ENCODE measurements at places on chromosomes 5 and 9.

GRCh38 chr9:84140535-84141101 is 160.0 kb downstream of the RMI1 start:
- DNase-seq, result no peak

DNA sequence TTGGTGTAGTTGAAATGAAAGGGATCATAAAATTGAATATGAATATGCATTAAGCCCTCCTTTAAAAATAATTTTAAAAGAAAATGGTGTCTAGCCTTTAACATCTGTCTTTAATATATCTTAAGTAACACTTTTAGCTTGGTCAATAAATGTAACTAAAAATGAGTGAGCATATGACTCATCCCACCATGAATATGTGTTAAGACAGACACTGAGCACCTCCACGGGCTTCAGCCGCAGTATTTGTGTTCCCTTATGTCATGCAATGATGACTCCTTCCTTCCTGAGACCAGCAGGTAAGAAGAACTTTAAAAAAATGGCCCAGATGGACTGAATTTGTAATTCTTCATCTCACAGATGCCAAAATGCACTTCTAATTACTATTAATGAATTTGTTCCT is 563.2 kb downstream of the NR2F1-AS1 start:
- DNase-seq, result no peak

DNA sequence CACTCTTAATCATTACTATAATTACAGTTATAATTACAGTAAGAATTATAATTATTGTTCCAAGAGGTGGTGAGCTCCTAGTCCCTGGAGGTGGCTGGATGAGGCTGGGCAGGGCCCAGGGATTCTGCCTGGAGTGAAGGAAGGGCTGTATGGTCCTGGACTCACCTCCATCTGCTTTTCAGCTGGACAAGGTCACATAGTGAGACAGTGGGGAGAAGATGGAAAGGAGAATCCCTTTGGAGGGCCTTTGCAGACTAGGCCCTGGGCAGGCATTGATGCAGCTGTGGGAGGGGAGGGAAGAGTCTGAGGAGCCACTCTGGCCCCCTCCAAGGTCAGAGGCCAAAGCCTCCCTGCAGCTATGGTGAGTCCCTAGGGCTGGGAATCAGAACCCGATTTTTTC is 125.4 kb downstream of the RGS3 start:
- no peak for DNase-seq

GRCh38 chr9:4073371-4073770 is 226.5 kb downstream of the GLIS3 start:
- peak; percentile 55 for DNase-seq

GRCh38 chr9:131503626-131504465 is 1.1 kb downstream of the POMT1 start:
- DNase-seq, result peak; percentile 44

GRCh38 chr5:177097016-177097985 is 10.6 kb downstream of the FGFR4 start:
- DNase-seq, result no peak

DNA sequence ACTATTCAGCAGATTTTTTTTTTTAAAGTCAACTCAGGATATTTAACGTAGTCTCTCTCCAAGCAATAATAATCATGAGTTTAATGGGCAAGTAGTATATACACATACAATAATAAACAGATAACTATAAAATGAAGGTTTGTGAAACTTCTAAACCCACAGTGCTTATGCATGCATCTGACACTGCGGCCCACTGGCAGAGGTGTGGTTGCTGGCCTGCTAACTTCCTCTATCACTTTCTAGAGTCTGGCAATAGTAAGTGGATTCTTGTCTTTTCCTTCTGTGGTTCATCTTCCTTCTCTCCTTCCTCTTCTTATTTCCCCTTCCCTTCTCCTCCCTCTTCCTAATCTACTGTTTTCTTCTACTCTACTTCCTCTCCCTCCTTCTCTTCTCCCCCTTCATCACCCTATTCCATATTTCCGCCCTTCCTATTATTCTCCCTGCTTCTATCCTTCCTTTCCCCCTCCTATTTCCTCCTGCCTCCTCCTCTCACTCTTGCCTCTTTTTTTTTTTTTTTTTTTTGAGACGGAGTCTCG is 18.6 kb upstream of the AGXT2 start:
- DNase-seq, result no peak

GRCh38 chr5:168001318-168001717 is 290.1 kb upstream of the WWC1 start:
- no peak for DNase-seq

DNA sequence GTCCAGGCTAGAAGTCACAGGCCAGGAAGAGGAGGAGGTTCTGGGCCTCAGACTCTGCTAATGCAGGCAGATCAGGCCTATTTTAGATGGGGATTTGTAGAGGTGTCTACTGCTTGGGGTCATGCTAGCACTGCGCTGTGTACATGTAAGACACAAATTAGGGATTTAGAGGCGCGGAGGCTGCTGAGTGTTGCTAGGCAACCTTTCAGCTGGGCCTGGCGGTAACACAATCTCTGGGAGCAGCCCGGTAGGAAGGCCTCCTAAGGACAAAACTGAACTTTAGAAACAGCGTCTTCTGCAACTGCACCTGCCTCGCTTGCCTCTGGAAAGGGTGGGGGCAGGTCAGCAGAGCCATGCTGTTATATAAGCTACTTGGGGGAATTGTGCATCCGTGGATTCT is 147.9 kb downstream of the MACROH2A1 start:
- DNase-seq, result no peak

DNA sequence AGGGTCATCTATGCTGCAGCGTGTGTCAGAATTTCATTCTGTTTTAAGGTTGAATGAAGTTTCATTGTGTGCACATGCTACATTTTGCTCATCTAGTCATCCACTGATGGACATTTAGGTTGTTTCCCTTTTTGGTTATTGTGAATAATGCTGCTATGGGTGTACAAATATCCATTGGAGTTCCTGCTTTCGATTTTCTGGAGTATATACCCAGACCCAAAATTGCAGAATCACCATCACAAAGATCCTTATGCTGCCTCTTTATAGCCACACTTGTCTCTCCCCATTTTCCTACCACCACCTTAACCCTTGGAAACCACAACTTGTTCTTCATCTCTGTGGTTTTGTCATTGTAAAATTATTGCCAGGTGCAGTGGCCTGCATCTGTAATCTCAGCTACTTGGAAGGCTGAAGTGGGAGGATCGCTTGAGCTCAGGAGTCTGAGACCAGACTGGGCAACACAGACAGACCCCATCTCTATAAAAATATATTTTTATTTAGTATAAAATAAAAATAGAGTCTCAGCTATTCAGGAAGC is 166.2 kb downstream of the HSD17B3 start:
- no peak for DNase-seq

DNA sequence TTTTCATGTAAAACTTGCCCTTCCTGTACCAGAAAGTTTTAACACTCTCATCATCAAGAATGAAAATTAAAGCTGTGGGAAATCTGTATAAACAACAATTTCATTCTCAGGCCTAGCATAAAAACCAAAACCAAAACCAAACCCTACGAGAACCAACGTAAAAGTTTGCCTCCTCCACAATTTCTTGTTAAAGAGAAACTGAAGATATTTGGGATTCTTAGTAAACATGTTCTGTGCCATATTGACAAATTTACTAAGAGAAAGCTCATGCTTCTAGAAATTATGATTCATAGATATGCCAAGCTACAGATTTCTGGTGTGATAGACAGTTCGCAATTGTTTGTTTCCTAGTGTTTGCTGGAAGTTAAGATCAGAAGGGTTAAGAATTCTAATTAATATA is 801.0 kb upstream of the NUDT12 start:
- DNase-seq, result no peak

DNA sequence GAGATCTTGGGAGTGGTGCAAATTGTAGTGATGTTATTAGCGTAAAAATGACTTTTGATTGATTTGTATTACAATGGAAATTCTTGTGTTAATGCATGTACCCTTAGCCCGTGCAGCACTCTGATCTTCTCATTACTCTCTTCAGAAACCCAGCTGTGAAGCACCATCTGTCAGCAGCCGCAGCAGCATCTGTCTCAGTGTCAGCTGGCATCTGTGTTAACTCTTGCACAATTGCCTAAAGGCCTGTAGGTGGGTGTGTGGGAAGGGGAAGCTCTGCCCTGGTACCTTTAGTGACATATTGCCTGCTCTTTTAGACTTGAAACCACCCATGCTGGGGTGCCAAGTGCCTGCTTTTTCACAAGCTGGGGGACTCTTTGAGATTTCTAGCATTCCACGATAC is 101.3 kb downstream of the FBXL7 start:
- DNase-seq, result no peak

- no peak for DNase-seq
These were observed 91.3 kb downstream of the PDE6A start for GRCh38 chr5:149853331-149853648.

DNA sequence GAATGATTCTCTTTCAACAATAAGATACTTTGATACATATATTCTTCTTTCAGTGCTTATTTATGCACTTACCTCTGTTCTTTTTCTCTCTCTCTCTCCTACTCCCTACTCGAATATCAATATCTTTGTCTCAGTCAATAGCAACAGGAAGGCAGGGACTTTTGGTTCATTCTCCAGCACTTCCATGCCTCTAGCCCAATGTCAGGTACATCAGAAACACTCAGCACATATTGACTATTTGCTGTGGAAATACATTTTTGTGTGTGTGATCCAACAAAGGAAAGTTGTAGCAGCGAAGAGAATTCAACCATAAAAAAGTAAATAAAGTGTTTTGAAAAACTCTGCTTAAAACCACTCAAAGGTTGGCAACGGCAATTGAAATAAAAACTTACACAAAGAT is 12.6 kb downstream of the DIRAS2 start:
- no peak for DNase-seq

GRCh38 chr5:137666461-137666850 is 69.4 kb downstream of the KLHL3 start:
- DNase-seq, result no peak

- no peak for DNase-seq
These were observed 11.0 kb upstream of the NEURL1B start for GRCh38 chr5:172630082-172630481.

GRCh38 chr9:136231478-136232297 is 13.9 kb downstream of the QSOX2 start:
- DNase-seq, result no peak

DNA sequence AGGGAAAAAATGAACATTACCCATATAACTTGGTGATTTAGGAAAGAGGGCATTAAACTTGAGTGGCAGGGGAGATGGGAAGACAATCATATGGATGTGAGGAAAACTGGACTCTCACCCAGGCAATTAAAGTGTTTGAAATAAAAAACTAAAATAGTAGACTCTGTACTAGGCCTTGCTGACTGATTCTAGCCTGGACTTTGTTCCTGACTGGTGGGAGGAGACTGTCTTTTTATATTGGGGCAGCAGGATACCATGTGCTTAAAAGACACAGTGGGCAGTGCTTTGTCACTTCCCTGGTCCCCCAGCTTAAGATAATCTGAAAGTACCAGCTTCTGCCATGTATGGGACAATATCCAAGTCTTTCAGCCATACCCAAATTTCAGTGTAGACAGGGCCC is 107.0 kb downstream of the ACTL7B start:
- no peak for DNase-seq

- no peak for DNase-seq
These were observed 30.4 kb downstream of the CSF2 start for GRCh38 chr5:132103969-132104391.

DNA sequence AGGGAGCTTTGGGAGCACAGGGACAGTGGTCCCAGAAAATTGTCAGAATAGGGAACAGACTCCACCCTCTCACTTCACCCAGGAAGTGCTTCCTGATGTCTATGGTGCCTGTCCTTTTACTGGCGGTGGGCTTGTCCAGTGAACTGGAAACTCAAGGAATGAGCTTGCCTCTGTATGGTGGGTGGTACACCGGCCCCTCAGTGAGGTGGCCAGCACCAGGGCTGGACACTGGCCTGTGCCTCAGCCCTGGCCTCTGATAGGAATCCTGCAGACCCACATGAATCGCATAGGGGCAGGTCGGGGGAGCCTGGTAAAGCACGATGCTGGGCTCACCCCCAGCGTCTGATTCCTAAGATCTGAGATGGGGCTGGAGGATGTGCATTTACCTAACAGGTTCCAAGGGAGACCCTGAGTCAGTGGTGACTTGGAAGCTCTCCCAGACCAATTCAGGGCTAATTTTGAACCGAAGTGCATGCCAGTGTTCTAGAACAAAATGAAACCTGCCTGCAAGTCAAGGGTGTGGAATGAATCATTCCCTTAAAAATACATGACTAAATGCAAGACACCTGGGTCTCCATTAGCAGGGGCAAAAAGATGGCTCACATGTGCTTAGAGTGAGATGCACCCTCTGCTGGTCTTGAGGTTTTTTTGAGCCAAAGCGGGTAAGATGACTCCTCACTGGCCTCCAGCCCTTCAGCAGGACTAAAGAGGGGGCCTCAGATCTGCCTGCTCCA is 178.3 kb downstream of the HSPA4 start:
- no peak for DNase-seq

DNA sequence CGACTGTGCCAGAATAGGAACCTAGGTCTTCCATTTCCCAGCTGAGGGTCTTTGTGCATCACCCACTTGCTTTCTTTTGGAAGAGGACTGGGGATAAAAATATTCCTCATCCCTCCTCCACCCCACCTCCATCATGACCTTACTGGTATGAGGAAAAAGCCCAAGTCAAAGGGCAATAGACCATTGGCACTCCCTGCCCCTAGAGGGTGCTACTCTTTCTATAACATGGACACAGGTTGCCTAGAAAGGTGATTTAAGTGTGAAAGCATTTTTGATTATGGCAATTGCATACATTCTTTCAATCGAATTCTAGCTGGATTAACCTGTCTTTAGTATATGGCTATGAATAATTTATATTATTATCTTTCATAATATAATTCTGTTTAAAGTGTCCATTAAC is 22.8 kb upstream of the ZNF618 start:
- peak; percentile 30 for DNase-seq

DNA sequence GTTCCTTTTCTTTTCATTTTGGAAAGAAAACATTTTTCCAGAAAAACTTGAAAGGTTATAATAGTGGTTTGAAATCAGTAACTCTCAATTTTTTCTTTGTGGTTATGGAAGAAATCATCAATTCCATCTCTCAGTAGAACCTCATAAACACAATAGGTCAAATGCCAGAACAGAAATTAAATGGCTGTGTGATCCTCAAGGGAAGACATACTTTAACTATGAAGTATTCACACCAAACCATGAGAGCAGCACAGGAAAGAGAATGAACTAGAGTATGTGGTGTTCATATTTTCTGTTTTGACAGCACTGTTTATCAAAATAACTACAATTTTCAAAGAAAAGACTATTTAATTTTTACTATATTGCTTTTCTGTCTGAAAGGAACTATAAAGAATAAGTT is 29.7 kb upstream of the EFNA5 start:
- DNase-seq, result no peak

GRCh38 chr9:89049646-89050045 is 58.4 kb downstream of the S1PR3 start:
- DNase-seq, result no peak

DNA sequence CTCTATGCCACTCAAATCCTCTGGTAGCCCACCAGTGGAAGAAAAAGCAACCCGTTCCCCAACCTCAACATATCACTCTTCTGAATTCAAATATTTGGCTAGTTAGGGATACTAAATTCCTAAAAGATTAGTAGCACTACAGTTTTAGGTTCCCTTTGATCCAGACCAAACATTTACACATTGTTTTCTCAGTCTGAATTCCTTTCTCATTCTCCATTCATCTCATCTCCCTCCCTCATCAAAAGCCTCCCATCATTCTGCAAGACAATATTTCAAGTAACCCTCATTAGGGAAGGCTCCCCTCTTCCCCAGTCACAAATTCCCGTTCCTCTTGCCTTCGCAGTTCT is 26.3 kb downstream of the ADAM19 start:
- no peak for DNase-seq

Data from HT-29 (cell line).